ENCODE measurements at places on chromosomes 3 and 15.

DNA sequence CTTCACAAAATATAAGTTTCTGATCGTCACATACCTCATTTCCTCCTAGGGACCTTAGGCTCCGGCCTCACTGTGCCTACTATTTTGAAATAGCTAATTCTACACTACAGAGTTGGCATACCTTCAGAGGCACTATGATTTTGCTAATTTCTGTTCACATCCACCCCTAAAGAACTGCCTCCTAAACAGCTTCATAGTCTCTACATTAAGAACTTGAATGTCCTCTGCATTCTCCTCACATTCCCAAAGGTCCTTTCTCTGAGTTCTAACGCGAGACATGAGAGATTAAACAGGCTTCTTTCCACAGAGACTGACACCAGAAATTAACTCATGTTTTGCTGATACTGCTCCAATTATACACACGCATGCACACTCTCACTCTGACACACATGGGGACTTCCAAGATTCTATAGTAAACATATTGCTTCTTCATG lies 75.5 kb downstream of the DLG1 start:
- no peak for DNase-seq

DNA sequence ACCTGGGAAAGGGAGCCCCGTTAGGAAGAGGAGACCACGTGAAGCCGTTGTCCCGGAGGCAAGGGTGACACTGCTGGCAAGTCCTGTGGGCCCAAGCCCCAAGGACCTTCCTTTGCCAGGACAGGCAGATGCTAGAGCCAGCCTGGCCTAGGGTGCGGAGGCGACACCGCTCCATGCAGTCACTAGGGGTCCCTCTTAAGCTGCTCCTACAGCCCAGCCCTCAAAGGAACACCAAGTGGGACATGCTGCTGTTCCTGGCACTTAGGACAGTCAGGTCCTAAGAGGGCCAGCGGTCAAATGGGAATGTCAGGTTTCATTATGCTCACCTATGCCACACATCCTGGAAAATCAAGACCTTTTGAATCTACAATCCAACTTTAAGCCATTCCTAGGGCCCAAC lies 59.7 kb downstream of the RPN1 start:
- no peak for DNase-seq

- DNase-seq: no peak
Observed at GRCh38 chr3:196517919-196518318, 2.8 kb upstream of the SMCO1 start.

DNA sequence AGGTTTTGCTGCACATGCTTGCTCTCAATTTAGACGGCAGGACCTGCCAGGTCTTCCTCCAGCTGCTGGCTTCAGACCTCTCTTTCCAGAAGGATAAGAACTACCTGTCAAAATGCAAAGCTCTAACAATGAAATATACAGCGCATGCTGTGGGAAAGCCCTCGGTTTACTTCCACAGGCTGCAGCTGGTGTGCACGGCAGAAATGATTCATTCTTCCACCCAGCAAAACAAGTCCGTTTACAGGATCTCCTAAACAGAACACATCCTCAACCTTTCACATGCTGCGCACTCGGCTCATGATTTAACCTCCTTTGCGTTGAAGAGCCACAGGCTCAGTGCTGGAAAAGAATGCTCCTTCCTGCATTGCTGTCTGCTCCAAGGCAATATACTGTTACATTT lies 92.4 kb upstream of the WNT5A start:
- DNase-seq: no peak

DNA sequence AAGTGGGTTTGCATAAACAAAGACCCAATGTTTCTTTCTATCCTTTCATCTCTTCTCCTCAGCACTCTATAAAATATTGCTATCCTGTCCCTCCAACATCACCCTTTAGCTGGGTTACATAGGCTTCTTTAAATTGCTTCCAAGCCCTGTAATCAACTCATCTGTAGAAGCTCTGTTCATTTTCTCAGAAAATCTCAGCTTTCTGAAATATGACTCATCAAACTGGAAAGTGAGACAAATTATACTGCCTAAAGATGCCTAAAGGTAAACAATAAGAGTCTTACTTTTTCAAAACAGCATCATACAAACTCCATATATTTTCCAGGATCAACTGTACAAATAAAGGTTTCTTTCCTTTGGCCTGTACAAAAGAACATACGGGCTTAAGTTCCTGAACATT lies 33.8 kb downstream of the EFL1 start:
- no peak for DNase-seq

GRCh38 chr15:68081869-68082505 lies 27.9 kb downstream of the PIAS1 start:
- no peak for DNase-seq

GRCh38 chr15:86236356-86237110 lies 156.9 kb downstream of the AGBL1 start:
- no peak for DNase-seq

DNA sequence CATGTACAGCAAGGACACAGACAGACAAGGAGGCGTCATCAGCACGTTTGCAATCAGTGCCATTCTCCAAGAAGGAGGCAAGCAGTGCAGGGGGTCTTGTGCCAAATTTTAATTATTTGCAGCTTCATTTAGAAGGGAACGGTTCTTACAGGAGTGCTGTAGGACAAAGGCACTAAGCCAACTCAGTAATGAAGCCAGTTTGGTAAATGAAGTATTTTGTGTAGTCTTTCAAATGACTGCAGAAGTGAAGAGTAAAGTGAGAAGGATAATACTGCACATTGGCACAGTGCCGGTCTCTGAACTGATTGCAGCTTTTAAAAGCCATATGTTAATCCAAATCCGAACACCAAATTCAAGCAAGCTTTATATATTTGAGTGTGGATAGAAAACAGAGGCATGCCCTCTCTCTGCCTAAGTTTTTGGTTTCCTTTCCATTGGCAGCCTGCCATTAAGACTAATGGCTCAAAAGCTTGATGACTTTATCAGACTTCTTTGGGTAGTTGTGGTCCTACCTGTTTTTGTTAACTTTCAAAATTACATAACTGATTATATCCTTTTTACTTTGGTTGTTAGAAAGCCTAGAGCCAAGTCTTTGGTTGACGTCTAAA lies 101.3 kb downstream of the SENP2 start:
- DNase-seq: no peak

GRCh38 chr3:22157848-22158247 lies 406.8 kb upstream of the ZNF385D start:
- no peak for DNase-seq
